ENCODE measurements at places on chromosomes 2 and 18. TPM values are rescaled to one million over a fixed set of nuclear protein-coding genes. Genes with fewer than 3 reads are reported as not detected.

Gene SNX17
- total RNA-seq, result 77.8 TPM

Gene CTAGE1
- total RNA-seq, result not detected

Gene CXCR2
- total RNA-seq, result 3.1 TPM

Gene IL1RL1
- 7.4 TPM for total RNA-seq

Gene STPG4
- 0.90 TPM for total RNA-seq

Gene LYG2
- not detected for total RNA-seq

Gene EN1
- not detected for total RNA-seq

Gene MEP1B
- total RNA-seq, result not detected

Gene DTNA
- total RNA-seq, result 47.6 TPM

Gene RBKS
- total RNA-seq, result 4.7 TPM

Gene SPC25
- total RNA-seq, result 0.93 TPM

Gene ABCG5
- total RNA-seq, result not detected

Gene KCNK3
- 14.7 TPM for total RNA-seq

Gene NT5C1B
- total RNA-seq, result not detected

Gene ALPP
- total RNA-seq, result not detected

Gene NGEF
- total RNA-seq, result 3.1 TPM

Gene SCTR
- total RNA-seq, result not detected

Gene CPLX4
- not detected for total RNA-seq

Gene WDR75
- total RNA-seq, result 28.9 TPM

Gene IL1B
- 9.3 TPM for total RNA-seq

Gene IL37
- not detected for total RNA-seq

Gene IL1R1
- total RNA-seq, result 135 TPM

Gene RNF125
- total RNA-seq, result 4.0 TPM

Gene POTEC
- not detected for total RNA-seq

Gene UGT1A8
- not detected for total RNA-seq

Gene LRATD1
- total RNA-seq, result 2.1 TPM

Gene CYBRD1
- 396 TPM for total RNA-seq

Gene ICA1L
- total RNA-seq, result 10.3 TPM

Gene C2orf78
- total RNA-seq, result not detected

Gene AQP12B
- total RNA-seq, result not detected

Gene FZD7
- 24.3 TPM for total RNA-seq

Gene COL4A3
- total RNA-seq, result 11.4 TPM

Gene PROM2
- total RNA-seq, result 2.8 TPM

Gene UGT1A6
- not detected for total RNA-seq

Gene CCDC148
- 1.6 TPM for total RNA-seq

Gene HOXD9
- 2.3 TPM for total RNA-seq

Gene RAD51AP2
- total RNA-seq, result not detected

Gene RAB17
- total RNA-seq, result 4.5 TPM

Gene GEN1
- 3.5 TPM for total RNA-seq

Gene LBX2
- 0.75 TPM for total RNA-seq

Gene ATG9A
- 36.3 TPM for total RNA-seq

Gene SLC19A3
- 5.1 TPM for total RNA-seq

Gene GMCL1
- 16.1 TPM for total RNA-seq

Gene CCDC121
- 3.6 TPM for total RNA-seq

Gene DRC1
- 0.51 TPM for total RNA-seq

Gene ZNG1B
- total RNA-seq, result 35.3 TPM

Gene DNAJC5G
- not detected for total RNA-seq

Gene GKN1
- total RNA-seq, result not detected

Gene APCDD1
- total RNA-seq, result 7.6 TPM

Gene SERPINB3
- not detected for total RNA-seq

Gene ATP6V1C2
- total RNA-seq, result 0.49 TPM

Gene DCDC2C
- total RNA-seq, result 0.27 TPM

Gene FOSL2
- 184 TPM for total RNA-seq

Gene ABCG8
- not detected for total RNA-seq

Gene CLEC4F
- not detected for total RNA-seq

Gene SERPINB13
- total RNA-seq, result not detected
